Stomach (tissue), 19 donors: ENCODE measurements at places on chromosomes 6 and 20. TPM values are rescaled to one million over a fixed set of nuclear protein-coding genes. Genes with fewer than 3 reads are reported as not detected.
A peak's percentile ranks its signal among the peaks of the same experiment; 100 is the strongest.

DNA sequence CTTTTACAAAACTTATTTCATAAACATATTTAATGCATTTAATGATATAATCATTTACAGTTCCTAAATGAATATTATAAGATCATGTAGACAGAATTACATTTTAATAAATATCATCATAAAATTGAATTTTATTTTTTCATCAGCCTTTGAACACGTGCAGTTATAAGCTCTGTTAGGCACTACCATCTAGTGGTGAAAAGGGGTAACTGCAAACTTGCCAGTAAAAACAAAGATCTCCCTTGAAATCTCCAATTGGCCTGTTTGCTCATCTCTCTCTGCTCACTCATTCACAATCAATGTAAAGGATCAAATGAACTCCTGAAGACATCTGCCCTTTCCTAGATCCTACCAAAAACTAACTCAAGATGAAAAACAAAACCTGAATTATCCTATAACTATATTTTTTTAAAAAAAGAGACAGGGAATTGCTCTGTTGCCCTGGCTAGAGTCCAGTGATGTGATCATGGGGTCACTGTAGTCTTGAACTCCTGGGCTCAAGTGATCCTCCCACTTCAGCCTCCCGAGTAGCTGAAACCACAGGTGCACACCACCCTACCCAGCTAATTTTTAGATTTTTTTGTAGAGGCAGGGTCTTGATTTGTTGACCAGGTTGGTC is 31.7 kb downstream of the SAMHD1 start:
- no peaks in the 10 kb centered on the region for H3K27me3 ChIP-seq
- no peak for DNase-seq

GRCh38 chr20:52083627-52084232 is 107.8 kb downstream of the ZFP64 start:
- H3K27me3 ChIP-seq: no peaks in the 10 kb centered on the region
- DNase-seq: peak; percentile 88
- H3K4me3 ChIP-seq: no peak overlapping the region
- H3K36me3 ChIP-seq: peaks cover 33% of the 10 kb centered on the region
- no peaks in the 10 kb centered on the region for H3K4me1 ChIP-seq

DNA sequence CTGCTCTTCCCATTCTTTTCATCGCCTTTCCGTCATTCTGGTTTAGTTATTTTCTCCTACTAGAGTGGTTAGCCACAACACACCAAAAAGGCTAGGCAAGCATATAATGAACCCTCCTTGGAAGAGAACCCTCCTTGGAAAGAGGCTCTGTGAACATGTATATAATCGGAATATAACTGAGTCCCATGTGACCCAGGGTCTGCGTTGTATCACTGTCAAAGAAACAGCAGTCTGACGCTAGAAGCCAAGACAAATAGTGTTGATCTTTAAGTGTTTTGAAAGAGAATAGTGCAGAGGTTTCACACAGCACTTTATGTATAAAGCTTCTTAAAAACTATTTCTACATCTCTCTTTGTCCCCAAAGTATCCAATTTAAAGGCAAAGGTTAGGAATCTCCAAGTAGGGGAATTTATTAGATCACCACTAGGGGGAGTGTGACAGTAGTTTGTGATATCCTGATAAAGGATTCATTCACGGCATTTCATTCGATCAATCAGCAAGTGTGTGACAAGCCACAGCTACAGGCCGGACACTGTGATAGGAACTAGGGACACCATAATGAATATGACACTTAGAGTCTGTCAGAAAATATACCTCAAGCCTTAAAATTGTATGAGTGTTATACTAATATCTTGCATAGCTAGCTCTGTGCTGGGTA is 395.3 kb downstream of the CD109 start:
- H3K27ac ChIP-seq: no peak overlapping the region
- DNase-seq: no peak
- H3K36me3 ChIP-seq: no peaks in the 10 kb centered on the region
- H3K27me3 ChIP-seq: no peaks in the 10 kb centered on the region
- H3K4me3 ChIP-seq: no peak overlapping the region
- H3K4me1 ChIP-seq: no peaks in the 10 kb centered on the region

GRCh38 chr6:156919814-156920369 is 142.7 kb downstream of the ARID1B start:
- no peaks in the 10 kb centered on the region for H3K4me1 ChIP-seq
- no peaks in the 10 kb centered on the region for H3K27me3 ChIP-seq
- DNase-seq: no peak
- no peaks in the 10 kb centered on the region for H3K36me3 ChIP-seq
- H3K4me3 ChIP-seq: no peak overlapping the region

The LAMA4 gene
- total RNA-seq: 141 TPM

DNA sequence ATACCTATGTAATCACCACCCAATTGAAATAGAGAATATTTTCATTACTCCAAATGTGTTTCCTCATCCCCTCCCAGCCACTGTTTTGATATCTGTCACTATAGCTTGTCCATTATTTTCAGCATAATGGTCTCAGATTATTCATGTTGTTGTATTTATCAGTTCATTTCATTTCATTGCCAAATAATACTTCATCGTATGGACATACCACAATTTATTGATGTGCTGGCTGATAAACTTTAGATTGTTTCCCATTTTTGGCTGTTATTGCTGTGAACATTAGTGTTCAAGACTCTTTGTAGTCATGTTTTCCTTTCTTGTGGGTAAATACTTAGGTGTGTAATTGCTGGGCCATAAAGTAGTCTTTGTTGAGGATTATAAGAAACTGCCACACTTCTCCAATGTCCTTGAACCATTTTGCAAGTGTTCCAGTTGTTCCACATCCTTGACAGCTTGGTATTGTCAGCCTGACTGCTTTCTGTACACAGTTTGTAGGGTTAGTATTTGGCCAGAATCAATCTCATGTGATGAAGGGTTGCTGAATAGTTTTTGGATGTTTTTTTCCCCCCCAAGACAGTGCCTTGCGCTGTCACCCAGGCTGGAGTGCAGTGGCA is 44.3 kb downstream of the JARID2 start:
- no peak for DNase-seq
- H3K27me3 ChIP-seq: no peaks in the 10 kb centered on the region
- H3K4me3 ChIP-seq: no peak overlapping the region
- H3K27ac ChIP-seq: no peak overlapping the region
- H3K4me1 ChIP-seq: peaks cover 16% of the 10 kb centered on the region
- no peaks in the 10 kb centered on the region for H3K36me3 ChIP-seq

GRCh38 chr20:48627737-48628128 is 200.1 kb downstream of the PREX1 start:
- no peak for DNase-seq
- H3K27ac ChIP-seq: no peak overlapping the region
- H3K4me1 ChIP-seq: no peaks in the 10 kb centered on the region
- no peak overlapping the region for H3K4me3 ChIP-seq
- H3K27me3 ChIP-seq: no peaks in the 10 kb centered on the region

- no peak for DNase-seq
- H3K27me3 ChIP-seq: no peaks in the 10 kb centered on the region
- H3K4me1 ChIP-seq: no peaks in the 10 kb centered on the region
- H3K4me3 ChIP-seq: no peak overlapping the region
- no peaks in the 10 kb centered on the region for H3K36me3 ChIP-seq
- no peak overlapping the region for H3K27ac ChIP-seq
Observed at GRCh38 chr20:7308163-7308562, 540.7 kb downstream of the BMP2 start.

DNA sequence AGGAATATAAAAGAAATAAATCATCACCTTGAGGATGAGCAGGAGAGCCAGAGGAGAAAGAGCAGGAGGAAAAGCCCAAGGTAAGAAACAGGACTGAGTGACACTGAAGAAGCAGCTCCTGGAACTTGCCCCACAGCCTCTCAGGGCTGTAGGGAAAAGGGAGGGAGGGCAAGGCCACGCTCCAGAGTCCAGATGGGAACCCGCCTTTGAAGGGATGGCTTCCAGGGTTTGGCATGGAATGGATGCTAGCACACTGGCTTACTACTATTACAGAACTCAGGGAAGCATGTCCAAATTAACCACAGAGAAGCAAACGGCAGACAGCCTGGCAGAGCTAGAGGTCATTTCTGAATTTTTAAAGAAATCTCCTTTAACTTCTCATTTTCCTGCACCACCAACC is 26.8 kb downstream of the RALGAPA2 start:
- H3K36me3 ChIP-seq: no peaks in the 10 kb centered on the region
- peaks cover 10% of the 10 kb centered on the region for H3K4me1 ChIP-seq
- no peak overlapping the region for H3K27ac ChIP-seq
- no peak for DNase-seq
- H3K27me3 ChIP-seq: no peaks in the 10 kb centered on the region
- no peak overlapping the region for H3K4me3 ChIP-seq

- no peaks in the 10 kb centered on the region for H3K36me3 ChIP-seq
- H3K27ac ChIP-seq: no peak overlapping the region
- DNase-seq: no peak
- H3K4me3 ChIP-seq: no peak overlapping the region
- H3K27me3 ChIP-seq: no peaks in the 10 kb centered on the region
Observed at GRCh38 chr6:119974430-119975159, 625.0 kb upstream of the MAN1A1 start.

The SNAP91 gene
- 3.5 TPM for total RNA-seq

DNA sequence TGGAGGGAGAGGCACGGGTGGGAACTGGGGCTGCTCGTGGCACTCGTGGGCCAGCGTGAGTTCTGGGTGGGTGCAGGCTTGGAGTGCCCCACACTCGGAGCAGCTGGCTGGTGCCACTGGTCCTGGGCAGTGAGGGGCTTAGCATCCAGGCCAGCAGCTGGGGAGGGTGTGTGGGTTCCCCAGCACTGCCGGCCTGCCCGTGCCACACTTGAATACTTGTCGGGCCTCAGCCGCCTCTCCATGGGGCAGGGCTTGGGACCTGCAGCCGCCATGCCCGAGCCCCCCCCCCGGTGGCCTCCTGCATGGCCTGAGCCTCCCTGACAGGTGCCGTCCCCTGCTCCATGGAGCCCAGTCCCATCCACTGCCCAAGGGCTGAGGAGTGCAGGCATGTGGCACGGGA is 207.2 kb downstream of the CD109 start:
- no peak for DNase-seq
- H3K4me1 ChIP-seq: no peaks in the 10 kb centered on the region
- no peaks in the 10 kb centered on the region for H3K36me3 ChIP-seq
- no peak overlapping the region for H3K27ac ChIP-seq

The TOX2 gene
- 2.8 TPM for total RNA-seq

The ZNF334 gene
- total RNA-seq: 3.2 TPM

DNA sequence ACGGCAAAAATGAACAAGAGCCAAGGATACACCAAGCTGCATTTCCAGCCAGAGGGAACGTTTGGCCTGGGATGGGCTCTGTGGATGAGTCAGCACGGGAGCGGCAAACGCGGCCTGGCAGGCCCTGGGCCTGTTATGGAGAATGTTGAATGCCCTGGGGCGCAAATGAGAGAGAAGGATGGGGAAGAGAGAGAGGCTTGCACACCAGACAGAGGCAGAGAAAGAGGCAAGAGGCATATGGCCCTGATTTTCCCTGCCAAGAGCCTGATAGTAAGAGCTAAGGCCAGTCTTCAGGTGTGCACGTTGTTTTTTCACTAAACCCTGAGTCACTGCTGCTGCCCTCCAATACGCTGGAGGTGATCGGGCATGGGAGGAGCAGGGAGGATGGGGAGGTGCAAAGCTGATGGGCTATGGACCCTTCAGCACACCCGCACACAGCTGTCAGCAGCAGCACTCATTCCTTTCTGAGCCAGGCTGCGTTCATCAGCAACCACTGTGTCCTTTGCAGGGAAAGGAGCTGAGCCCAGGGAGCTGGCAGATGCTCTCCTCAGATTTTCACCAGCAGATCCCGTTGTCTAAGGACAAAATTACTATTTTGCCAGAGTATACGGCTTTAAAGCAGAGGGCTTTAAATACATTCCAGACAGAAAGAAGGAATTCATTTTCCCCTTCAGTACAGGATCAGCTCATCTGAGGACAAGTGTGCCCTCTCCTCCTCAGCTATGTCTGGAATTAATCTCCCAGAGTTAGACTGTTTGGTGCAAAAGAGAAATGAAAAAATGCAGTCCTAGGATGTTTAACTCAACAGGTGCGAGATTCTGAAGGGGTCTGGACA is 61.7 kb upstream of the SLC22A23 start:
- no peaks in the 10 kb centered on the region for H3K36me3 ChIP-seq
- H3K27ac ChIP-seq: no peak overlapping the region
- no peak overlapping the region for H3K4me3 ChIP-seq
- no peaks in the 10 kb centered on the region for H3K27me3 ChIP-seq
- peak; percentile 45 for DNase-seq
- H3K4me1 ChIP-seq: no peaks in the 10 kb centered on the region

The CCN2 gene
- total RNA-seq: 192 TPM

The SLC32A1 gene
- not detected for total RNA-seq

GRCh38 chr6:70884074-70884983 is 72.5 kb downstream of the B3GAT2 start:
- DNase-seq: peak; percentile 62
- H3K4me1 ChIP-seq: no peaks in the 10 kb centered on the region
- H3K27me3 ChIP-seq: no peaks in the 10 kb centered on the region
- no peaks in the 10 kb centered on the region for H3K36me3 ChIP-seq
- H3K4me3 ChIP-seq: no peak overlapping the region
- no peak overlapping the region for H3K27ac ChIP-seq

The BHLHE23 gene
- not detected for total RNA-seq

DNA sequence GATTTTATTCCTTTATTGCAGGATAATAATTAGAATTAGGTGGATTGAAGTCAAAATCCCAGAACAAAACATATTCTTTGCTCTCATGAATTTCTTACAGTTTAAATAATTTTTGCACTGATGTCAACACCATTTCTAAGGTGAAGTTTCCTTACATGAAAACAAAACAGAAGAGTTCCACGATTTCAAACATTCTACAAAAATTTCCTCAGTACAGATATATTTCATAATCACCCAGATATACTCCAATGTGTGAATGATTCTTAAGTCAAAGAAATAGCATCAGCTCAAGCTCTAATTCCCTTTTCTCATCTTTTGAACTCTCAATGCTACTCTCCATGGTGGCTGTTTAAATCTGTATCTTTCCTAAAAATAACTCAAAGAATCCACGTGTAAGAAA is 39.5 kb upstream of the THBS2 start:
- no peak overlapping the region for H3K27ac ChIP-seq
- DNase-seq: no peak
- H3K4me1 ChIP-seq: peaks cover 5% of the 10 kb centered on the region
- H3K27me3 ChIP-seq: no peaks in the 10 kb centered on the region
- no peaks in the 10 kb centered on the region for H3K36me3 ChIP-seq
- H3K4me3 ChIP-seq: no peak overlapping the region

The CTCFL gene
- not detected for total RNA-seq

DNA sequence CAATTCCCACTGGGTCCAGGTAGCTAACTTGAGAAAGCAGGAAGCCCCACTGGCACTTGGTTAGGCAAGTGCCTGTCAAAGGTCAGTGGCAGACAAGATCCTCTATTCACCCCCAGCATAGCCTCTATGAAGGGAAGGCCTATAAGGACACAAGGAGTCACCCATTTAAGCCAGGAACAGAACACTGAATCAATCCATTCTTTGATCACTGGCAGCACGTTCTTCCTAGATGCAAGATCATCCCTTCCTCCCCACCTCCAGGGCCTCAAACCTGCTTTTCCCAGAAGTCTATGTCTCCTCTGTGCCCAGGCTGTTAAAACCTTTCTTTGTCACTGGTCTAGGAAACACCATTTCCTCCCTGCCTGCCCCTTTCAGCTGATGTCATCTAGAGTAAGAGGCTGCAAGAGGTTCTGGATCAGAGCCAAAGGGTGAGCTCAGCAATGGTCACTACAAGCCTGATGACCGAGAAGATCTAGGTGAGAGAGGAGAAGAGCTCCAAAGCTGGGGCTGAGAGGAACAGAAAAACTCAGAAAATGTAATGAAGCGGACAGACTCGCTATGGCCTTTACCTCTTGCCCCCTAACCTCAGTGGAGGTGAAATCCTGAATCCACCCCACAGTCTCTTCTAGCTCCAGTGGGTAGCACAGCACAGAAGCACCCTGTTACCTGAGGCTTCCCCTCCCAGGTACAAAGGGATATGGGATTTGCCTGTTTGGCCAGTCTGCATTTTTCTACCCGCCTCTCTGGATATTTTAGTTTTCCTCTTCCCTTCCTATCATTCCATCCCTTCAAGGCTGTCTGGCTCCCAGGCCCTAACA is 1.8 kb downstream of the GTPBP2 start:
- peak; percentile 79 for DNase-seq
- H3K36me3 ChIP-seq: peaks cover 45% of the 10 kb centered on the region
